ENCODE measurements at places on chromosomes 3 and 15.

DNA sequence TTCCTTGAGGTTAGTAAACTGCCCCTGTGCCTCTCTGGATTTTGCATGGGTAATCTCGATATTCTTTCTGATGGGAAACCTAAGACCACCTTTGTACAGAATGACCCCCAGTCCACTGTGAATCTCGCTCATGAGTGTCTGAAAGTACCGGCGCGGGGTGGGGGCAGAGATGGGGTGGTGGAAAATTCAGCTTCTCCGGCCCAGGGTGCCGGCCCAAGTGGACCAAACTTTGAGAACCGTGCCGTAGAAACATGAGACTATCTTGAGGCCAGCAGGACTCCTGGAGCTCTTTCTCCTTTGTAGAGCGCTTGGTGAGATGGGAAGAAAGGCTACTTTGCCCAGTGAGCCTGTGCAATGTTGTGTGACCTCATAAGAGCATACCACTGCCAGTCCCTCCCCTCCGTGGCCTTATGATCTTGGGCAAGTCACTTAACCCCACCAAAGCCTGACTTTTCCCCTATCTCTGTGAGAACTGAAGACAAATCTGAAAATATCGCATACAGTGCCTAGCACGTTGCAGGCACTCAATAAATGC is 40.4 kb upstream of the VEPH1 start:
- no peak for DNase-seq

DNA sequence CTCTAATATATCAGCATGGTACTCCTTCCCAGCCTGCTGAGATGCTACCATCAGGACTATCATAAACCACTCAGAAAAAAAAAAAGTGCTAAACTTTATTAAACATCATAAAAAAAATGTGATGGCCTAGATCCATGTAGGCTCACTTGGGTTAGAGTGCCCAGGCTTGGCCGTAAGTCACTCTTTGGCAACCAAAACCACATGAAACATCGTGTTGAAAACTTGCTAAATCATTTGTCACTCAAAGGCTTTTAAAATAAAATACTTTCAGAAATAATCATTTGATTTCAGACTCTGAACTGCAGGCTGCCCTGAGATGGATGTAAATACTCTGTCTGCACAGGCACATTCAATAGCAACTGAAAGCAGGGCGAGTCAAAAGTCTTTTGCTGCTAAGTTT is 78.4 kb upstream of the WNT5A start:
- no peak for DNase-seq

GRCh38 chr3:40455328-40455727 is 1.8 kb upstream of the RPL14 start:
- no peak for DNase-seq

- DNase-seq = no peak
Observed at GRCh38 chr3:116299646-116300081, 145.6 kb downstream of the LSAMP start.

GRCh38 chr3:114332342-114333179 is 38.7 kb downstream of the TIGIT start:
- no peak for DNase-seq

DNA sequence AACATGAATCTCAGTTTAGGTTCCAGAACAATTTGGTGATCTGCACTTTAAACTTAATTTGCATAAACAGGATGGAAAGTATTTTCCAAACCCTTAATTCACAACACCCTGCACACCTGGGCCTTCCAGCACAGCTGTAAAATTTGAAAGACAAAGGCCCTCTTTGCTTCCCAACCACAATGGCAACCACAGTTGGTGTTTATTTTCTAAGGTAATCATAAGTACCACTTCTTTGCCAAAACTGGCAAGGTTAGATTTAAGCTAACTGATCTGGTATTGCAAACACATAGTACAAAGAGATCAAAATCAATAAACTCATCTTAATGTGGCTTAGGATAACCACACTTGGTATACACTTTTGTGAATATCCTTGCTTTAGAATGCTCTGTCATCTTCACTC is 4.1 kb downstream of the LRIG1 start:
- DNase-seq = no peak

DNA sequence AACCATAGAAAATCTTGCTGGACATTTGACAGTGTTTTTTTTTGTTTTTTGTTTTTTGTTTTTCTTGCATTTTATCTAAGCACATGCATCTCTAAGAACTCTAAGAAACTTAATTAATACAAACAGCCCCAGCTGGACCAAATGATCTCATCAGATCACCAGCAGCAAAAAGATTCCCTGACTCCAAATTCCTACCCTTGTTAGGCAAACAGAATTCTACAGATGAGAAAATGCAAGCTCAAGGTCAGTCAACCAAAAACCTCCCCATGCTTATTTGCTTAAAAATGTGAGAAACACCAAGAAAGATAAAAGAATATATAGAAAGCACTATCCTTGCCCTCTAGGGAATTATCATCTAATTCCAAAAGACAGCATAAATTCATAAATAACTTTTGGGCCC is 65.4 kb downstream of the FOXP1 start:
- DNase-seq = no peak

- no peak for DNase-seq
Observed at GRCh38 chr3:57173687-57174086, 8.5 kb upstream of the IL17RD start.

Data from NCI-H2227 treated with DMSO at 0.1 percent for 48 hours (cell line).